ENCODE measurements at places on chromosomes 6 and 20. TPM values are rescaled to one million over a fixed set of nuclear protein-coding genes. Genes with fewer than 3 reads are reported as not detected.

Gene ERVFRD-1
- polyA plus RNA-seq: 0.03 TPM

Gene FAM162B
- 0.60 TPM for polyA plus RNA-seq

Gene BACH2
- under 0.01 TPM for polyA plus RNA-seq

Gene ADTRP
- 34.7 TPM for polyA plus RNA-seq

Gene TBC1D32
- polyA plus RNA-seq: 1.5 TPM

Gene TMEM151B
- not detected for polyA plus RNA-seq

Gene LRRC73
- polyA plus RNA-seq: 0.47 TPM

Gene GSTA2
- polyA plus RNA-seq: not detected

Gene KCNB1
- polyA plus RNA-seq: not detected

Gene KCNG1
- 7.1 TPM for polyA plus RNA-seq

Gene BAG2
- 2.9 TPM for polyA plus RNA-seq

Gene CRYBG1
- polyA plus RNA-seq: 19.4 TPM

Gene MOCS1
- polyA plus RNA-seq: 13.8 TPM

Gene EPB41L2
- 42.6 TPM for polyA plus RNA-seq

Gene PROKR2
- not detected for polyA plus RNA-seq

Gene SLPI
- 82.3 TPM for polyA plus RNA-seq

Gene TPX2
- 2.4 TPM for polyA plus RNA-seq

Gene TCF21
- 10.8 TPM for polyA plus RNA-seq

Gene ENPP1
- polyA plus RNA-seq: 2.1 TPM

Gene OTOR
- polyA plus RNA-seq: not detected

Gene TOP1
- 43.2 TPM for polyA plus RNA-seq

Gene CDH4
- 0.06 TPM for polyA plus RNA-seq

Gene SF3B5
- polyA plus RNA-seq: 300 TPM

Gene SLC52A3
- 5.3 TPM for polyA plus RNA-seq

Gene RAB32
- 61.3 TPM for polyA plus RNA-seq

Gene EPPIN
- not detected for polyA plus RNA-seq

Gene SYTL3
- polyA plus RNA-seq: 6.9 TPM

Gene IP6K3
- polyA plus RNA-seq: 1.1 TPM

Gene FAM83B
- polyA plus RNA-seq: 4.8 TPM

Gene WASF1
- 3.0 TPM for polyA plus RNA-seq

Gene ERMARD
- polyA plus RNA-seq: 19.2 TPM

Gene SLC35F1
- not detected for polyA plus RNA-seq

Gene LHFPL5
- polyA plus RNA-seq: 0.46 TPM

Gene FRK
- 3.2 TPM for polyA plus RNA-seq

Gene FKBP5
- 165 TPM for polyA plus RNA-seq

Gene TBXT
- polyA plus RNA-seq: not detected

Gene TTI1
- polyA plus RNA-seq: 11.3 TPM

Gene GSTA5
- not detected for polyA plus RNA-seq

Gene DNMT3B
- polyA plus RNA-seq: 0.85 TPM

Gene TXLNB
- not detected for polyA plus RNA-seq

Gene NRSN1
- not detected for polyA plus RNA-seq

Gene GPLD1
- polyA plus RNA-seq: 0.52 TPM

Gene MAS1L
- not detected for polyA plus RNA-seq

Gene DDX43
- polyA plus RNA-seq: not detected

Gene NEU1
- polyA plus RNA-seq: 41.1 TPM
